ENCODE measurements at places on chromosomes 4 and X.

GRCh38 chr4:40627540-40627939 lies 2.1 kb downstream of the RBM47 start:
- DNase-seq: no peak

DNA sequence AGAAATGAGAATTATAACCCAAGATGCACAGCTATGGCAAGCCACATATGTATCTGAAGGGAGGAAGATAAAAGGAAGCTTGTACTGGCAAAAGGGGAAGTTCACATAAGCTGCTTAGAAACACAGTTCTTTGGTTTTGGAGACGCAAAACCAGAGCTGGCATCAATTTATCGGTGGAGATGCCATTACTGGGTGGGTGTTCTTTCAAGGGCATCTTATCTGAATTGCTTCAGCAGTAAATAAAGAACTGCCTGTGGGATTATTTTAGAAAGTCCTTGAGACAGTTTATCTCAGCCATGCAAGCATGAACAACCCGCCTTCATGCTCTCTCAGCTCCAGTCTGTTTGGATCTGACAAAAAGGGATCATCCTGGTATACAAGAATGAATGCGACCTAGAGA lies 60.8 kb downstream of the DDX60 start:
- no peak for DNase-seq

DNA sequence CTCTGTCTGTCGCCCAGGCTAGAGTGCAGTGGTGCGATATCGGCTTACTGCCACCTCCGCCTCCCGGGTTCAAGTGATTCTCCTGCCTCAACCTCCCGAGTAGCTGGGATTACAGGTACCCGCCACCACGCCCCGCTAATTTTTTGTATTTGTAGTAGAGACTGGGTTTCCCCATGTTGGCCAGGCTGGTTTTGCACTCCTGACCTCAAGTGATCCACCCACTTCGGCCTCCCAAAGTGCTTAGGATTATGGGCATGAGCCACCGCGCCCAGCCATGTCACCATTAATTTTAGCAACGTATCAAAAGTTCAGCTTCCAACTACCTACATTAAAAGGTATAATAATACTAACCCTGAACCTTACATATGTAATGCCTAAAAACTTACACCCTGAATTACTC lies 940 bp upstream of the UTP3 start:
- DNase-seq: no peak

GRCh38 chr4:118085700-118086099 lies 51.4 kb downstream of the NDST3 start:
- no peak for DNase-seq

DNA sequence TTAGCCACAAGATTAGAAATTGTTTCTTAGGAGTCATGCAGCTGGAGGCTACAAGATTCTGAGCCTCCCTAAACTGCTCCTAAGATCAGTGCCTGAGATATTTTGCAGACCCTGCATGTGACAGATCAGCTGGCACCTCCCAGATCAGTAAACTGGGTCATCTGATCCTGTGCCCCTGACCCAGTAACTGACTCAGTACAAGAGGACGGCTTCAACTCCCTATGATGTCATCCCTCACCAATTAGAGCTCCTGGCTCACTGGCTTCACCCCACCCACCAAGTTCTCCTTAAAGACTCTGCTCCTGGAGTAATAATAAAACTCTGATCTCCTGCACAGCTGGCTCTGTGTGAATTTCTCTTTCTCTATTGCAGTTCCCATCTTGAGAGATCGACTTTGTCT lies 45.4 kb upstream of the PNPLA4 start:
- DNase-seq: no peak

GRCh38 chr4:155434904-155435303 lies 58.1 kb upstream of the MAP9 start:
- no peak for DNase-seq
